ENCODE measurements at places on chromosomes 12 and 14.

DNA sequence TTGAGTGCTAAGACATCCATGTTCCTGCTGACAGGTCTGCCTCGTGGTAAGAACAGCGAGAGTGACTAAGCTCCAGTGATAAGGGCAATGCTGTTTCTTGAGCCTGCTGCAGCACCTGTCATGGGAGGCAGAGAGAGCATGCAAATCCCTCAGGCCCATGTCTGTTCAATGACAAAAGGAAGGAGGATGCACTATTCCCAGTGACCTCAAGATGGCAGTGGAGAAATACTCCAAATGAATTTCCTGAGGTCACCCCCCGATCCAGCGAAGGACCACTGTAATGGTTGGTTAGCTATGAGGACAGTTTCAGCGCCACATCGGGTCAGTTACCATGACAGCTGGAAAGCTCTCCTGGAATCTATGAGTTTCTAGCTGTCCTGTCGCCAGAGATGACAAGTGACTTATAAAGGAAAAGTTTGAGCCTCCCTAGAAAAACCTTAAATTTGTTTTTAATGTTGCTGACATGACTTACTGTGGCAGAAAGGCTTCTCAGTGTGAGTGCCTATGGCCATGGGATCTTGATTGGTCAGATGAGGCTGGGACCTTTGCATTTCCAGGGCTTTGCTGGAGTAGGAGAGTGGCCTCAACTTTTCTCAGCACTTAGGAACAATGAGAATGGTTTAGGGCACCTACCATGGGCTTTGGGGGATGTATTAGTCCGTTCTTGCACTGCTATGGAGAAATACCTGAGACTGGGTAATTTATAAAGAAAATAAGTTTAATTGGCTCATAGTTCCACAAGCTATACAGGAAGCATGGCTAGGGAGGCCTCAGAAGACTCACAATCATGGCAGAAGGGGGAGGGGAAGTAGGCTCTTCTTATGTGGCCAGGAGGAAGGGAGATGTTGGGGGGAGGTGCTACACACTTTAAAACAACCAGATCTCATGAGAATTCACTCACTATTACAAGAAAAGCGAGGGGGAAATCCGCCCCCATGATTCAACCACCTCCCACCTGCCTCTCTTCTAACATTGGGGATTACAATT, 88.0 kb upstream of the TMEM260 start:
- DNase-seq: peak; percentile 47

- DNase-seq: peak; percentile 48
Measured at GRCh38 chr12:46489951-46490388, 117.4 kb upstream of the SLC38A2 start.

GRCh38 chr14:23097786-23098185, 2.5 kb downstream of the C14orf119 start:
- DNase-seq: no peak

DNA sequence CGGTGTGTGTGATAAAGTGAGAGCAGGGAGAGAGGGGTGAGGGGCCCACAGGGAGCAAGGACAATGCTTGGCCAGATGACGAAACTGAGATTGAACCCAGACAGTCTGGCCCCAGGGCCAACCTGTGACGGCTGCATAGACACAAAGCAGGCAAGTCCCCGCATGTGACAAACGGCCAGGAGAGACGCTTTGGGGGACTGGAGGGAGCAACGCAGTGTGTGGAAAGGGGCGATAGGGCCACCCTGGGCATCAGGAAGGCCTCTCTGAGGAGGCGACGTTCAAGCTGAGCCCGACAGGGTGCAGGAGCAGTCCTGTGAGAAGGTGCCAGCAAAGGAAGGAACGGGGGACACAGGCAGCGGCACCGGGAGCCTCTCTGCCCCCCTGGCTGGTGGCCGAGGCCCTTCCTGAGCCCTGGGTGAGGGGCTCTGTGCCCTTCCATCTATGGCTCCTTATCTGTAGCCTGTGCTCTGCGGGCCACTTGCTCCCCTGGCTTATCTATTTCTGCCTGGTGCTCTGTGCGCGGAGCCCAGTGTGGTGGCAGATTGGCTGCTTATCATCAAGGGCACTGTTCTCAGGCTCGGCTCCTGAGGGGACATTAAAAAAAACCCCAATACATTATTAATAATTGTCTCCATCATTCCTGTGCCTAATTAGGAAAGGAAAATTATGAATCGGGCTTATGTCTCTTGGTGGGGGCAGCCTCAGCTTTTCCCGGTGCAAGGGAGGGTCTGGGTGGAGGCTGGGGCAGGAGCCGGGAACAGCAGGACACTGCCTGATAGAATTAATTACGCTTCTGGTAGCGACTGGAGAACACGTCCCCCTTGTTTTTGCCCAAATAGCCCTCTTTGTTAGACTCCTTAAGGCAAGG, 39.8 kb downstream of the PRIMA1 start:
- no peak for DNase-seq

DNA sequence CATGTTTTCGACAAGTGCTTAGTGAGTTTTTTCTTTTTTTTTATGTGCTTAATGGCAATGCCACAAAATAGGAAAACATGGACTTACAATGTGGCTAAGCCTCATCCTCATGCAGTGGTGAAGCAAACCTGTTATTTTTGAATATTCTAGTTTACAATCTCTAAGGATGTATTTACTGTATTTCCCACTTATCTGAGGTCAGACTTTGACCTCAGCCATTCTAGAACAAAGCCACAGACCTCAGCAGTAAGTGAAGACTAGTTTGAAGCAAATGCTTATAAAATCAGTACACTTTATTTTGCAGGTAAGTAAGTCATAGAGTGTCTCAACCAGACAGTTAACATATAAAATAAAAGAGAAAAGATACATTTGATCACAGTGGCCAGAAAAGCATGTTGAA, 130.1 kb downstream of the CCDC91 start:
- no peak for DNase-seq

GRCh38 chr12:122841544-122842321, 6.5 kb downstream of the HIP1R start:
- DNase-seq: peak; percentile 55

DNA sequence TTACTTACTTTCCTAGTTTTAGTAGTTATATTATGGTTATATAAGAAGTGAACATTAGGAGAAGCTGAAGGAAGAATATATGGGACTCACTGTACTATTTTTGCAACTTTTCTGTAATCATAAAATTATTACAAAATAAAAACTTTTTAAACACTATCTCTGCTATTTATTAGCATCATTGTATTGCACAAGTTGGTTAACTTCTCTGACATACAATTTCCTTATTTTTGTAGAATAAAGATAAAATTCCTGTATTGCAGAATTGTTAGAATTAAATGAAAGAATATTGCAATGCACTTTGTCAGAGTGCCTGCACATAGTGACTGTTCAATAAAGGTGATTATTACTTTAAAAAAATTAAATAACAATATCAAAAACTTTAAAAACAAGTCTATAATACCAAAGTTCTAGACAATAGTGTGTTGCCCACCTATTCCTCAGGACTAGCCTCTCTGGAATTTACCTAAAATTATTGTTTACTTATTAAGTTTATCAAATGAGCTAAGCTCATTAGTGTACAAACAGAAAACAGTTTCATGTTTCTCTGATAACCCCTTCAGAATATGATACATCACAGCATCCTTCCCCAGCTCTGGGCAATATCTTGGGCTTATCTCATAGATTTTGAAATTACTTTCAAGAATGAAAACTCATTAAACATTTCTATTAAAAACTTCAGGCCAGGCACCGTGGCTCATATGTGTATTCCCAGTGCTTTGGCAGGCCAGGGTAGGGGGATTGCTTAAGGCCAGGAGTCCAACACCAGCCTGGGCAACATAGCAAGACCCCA, 77.4 kb upstream of the TMPO start:
- DNase-seq: no peak

DNA sequence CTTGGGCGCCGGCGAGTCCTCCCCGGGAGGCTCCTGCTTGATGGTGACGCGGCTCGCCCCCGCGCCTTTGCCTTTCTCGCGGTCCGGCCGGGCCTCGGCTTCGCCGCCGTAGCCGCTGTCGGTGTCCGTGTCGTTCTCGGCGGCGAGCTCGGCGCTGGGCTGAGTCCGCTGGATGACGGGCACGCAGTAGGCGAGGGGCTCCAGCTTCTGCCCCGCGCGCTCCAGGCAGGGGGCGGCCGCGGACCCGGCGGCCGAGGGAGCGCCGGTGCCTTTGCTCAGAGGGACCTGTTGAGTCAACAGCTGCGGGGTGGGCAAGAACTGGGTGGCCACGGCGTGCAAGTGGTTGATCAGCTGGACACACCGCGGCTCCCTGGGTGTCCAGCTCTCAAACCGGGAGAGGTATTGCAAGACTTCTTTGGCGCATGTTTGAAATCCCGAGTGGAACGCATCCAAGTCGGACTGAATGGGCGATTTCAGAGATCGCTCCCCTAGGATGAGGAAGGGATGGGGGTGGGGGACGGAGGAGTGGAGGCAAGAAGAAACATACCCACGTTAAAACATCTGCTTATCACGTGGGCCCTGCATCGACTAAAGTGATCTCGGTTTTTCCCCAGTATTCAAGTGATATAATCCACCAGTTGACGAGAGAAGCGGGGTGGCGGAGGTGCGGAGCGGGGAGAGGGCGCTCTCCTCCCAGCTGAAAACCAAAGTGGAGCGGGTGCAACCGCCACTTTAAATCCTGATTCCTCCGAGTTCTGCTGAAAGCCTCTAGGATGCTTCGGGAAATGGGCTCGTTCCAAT, 2.0 kb downstream of the BHLHE41 start:
- peak; percentile 58 for DNase-seq

DNA sequence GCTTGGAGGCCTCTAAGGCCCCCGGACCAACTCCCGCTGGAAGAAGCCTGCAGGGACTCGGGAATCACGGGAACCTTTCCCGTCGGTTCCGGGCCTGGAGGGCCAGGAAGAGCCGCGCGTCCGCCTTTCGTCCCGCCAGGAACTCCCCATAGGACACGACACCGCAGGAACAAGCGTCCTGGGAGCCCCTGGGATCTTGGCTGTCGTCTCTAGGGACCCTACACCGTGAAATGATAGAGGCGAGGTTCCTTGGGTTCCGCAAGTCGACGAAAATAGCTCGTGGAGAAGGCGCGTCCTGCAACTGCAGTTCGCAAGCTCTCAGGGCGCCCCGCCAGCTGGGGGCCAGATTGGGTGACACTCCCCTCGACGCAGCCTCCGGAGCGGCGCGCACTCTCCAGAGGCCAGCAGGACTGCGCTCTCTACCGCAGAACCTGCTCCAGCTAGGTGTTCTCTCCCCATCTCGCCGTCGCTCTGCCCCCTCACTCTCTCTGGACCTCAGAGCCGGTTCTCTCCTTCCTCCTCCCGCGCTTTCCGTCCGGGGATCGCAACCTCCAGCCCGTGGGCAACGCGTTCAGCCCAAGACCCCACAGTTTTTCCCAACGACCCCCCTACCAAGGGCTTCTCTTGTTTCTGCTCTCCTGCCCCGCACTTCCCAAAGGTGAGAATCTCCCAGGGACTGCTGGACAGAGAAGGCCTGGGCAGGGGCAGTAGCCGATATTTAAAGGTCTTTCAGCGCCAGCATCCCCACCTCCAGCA, 776 bp downstream of the BMP4 start:
- peak; percentile 89 for DNase-seq

- DNase-seq: no peak
Measured at GRCh38 chr12:59843260-59843843, 247.5 kb downstream of the SLC16A7 start.

DNA sequence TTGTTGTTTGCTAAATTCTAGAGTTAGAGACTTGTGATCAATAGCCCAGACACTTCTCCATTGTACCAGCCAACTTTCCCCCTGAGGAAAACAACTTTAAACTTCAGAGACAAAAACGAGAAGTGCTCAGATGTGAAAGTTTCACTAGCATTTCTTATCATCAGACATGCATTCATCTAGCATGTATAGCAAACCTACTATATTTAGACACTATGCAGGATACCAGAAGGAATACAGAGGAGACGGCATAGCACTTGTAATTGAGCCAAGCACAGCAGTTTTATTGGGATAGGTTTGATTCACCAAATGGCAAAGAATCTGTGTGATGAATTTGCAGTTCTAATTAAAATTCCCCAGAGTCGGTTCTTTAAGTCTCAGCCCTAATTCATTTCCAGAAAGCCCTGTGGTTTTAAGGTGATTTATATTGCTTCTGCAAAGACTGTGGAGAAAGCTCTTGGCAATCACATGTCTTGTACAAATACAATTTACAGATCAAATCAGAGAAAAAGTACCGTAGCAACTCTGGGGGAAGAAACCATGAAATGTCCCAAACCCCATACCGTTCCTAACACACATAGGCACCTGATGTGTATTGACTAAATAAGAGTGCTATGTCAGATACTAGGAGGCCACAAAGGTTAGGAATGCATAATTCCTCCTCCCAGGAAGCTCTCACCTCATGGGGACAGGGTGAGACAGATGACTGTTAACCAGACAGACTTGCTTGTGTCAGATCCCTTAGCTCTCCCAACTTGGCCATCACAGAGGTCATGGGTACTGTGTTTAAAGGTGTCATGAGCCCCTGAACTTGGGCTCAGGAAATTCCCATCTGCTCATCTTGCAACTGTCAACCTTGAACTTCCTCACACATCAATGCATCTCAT, 69.6 kb upstream of the KRAS start:
- DNase-seq: no peak

GRCh38 chr14:67495827-67496226, 7.3 kb upstream of the TMEM229B start:
- no peak for DNase-seq

GRCh38 chr12:132311201-132311915, 18.0 kb downstream of the GALNT9 start:
- no peak for DNase-seq

- no peak for DNase-seq
Measured at GRCh38 chr12:94231709-94232108, 83.3 kb downstream of the PLXNC1 start.

DNA sequence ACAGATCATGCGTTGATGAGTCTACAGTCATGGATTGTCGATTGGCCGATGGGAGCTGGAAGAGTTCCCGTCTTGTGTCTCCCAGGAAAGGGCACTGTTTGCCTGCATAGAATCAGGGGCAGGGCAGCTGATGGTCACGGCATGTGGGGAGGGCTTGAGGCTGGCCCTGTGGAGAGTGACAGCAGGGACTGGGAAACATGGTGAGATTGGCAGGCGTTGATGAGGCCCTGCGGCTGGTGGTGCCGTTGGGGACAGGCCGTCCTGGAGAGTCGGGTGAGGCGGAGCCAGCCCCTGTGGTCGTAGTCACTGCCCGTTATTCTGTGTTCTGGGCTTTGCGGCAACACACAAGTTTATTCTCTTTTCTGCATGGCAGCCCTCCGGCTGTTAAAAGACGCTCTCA, 52.9 kb downstream of the TECPR2 start:
- no peak for DNase-seq

DNA sequence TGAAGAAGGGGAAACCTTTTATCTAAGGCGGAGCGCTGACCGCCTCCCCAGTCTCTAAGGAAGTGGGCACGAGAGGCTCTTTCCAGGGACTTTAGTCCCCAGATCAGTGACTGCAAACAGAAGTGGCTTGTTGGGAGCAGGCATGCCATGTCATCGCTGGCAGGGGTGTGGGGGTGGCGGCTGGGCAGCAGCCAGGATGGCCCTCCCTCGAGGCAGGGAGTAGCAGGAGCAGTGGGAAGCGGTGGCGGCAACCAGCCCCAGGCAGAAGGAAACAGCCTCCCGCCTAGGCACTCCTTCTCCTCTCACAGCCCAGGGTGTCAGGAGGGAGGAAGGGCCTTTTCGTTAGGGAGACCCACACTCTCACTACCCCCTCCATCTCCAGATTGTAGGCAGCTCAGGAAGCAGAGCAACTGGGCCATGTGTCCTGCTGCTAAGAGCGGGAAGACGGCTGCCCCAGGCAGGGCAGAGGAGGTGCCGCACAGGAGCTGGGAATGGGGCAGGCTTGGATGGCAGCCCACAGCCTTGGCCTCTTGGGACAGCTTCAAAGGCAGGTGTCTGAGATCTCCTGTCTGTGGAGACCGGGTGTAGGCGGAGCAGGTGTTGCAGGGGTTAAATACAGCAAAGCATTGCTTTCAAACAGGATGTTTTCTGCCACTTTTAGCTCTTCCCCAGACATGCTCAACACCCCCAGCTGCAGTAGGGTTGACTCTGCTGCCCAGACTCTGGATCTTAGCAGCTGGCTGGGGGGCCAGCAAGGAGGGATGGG, 21.8 kb downstream of the VDR start:
- DNase-seq: peak; percentile 29

All from lung (tissue), 17 donors.